ENCODE measurements at places on chromosomes 13 and 19.

- DNase-seq = peak; percentile 53
Measured at GRCh38 chr19:18153556-18154134, 682 bp downstream of the PIK3R2 start.

DNA sequence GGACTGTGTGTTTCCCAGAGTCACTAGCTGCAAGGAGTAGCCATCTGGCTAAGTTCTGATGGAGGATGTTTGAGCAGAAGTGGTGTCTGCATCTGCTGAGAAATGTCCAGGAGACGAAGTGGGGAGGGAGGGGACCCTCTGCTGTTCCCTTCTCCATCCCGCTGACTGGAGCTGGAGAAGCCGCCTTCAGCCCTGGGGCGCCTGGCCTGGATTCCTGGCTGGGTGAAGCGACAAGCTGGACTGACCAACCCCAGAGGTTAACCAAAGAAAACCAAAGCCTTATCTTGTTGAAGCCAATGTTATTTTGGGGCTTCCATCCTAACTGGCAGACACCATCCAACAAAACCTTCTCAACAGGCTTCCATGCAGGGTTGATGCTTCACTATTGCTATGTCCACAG lies 67.6 kb downstream of the SLC7A1 start:
- DNase-seq = no peak

DNA sequence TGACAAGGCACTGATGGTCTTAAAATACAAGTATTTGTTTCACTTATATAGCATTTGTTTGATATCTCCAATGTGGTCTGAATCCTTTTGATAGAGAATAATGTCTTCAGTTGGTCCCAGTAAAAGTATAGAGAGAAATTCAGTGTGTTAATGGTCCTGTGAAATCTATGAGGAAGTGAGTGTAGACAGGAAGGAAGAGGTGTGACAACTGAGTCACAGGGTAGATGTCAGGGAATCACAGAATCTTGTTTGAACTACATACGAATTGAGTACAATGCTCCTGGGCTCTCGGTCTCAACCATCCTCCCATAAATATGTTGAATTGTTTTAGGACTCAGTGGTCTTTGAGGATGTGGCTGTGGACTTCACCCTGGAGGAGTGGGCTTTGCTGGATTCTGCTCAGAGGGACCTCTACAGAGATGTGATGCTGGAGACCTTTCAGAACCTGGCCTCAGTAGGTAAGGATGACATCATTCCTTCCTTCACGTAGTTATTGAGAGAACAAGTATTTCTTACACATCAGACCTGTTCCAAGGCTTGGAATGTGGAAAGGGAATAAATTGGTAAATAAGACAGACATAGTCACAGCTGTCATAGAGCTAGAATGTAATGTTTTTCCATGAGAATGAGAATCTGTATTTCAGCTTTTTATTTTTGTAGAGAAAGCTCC lies 9.1 kb downstream of the ZNF555 start:
- no peak for DNase-seq

GRCh38 chr19:10408511-10409283 lies 5.4 kb upstream of the CDC37 start:
- DNase-seq = no peak

DNA sequence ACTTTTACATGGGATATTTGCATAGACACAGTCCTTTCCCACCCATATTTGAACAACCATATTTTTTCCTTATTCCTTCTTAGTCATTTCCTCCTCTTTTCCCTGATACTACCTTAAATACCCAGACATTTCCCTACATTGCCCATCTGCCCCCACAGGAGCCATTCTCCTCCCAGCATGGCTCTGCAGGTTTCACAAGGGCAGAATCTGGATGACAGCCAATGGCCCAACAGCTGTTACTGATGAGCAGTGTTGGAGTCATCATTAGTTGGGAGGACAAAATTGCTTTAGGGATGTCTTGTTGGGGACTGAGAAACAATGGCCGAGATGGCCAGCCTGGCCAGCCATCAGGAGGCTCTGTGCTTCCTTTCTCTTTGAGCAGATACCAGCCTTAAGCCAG lies 209.5 kb downstream of the KLF5 start:
- no peak for DNase-seq

DNA sequence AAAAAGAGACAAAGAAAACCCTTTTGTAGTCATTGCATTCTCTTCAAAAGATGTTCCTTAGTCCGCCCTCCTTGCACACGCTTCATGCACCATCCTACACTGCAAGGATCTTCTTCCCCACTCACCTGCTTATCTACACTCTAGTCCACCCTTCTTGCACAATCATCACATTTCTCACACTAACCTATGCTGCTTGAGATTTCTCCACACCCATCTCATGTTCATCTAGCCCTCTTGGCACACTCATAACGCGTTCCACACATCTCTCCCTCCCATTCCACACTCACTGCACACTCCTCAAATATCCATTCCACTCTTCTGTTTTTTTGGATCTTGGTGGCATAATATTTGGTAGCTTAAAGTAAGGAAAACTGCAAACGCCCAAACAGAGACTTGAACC lies 22.3 kb upstream of the HNRNPUL1 start:
- DNase-seq = no peak

- DNase-seq = peak; percentile 38
Measured at GRCh38 chr13:87234981-87235380, 436.2 kb upstream of the SLITRK5 start.

GRCh38 chr19:49506575-49507105 lies 5.8 kb upstream of the FCGRT start:
- peak; percentile 71 for DNase-seq

Data from SW480 (cell line).